Neural progenitor cell (in vitro differentiated cells): ENCODE measurements at places on chromosomes 6 and 20.
A peak's percentile ranks its signal among the peaks of the same experiment; 100 is the strongest.

- no peak for DNase-seq
These were observed at the start of gene MPIG6B for GRCh38 chr6:31723245-31723979. Gene MPIG6B, plus strand, starts transcription at chr6:31723373. Its CDS starts 11 bp downstream, at chr6:31723384.

GRCh38 chr6:72712910-72713309 is 91.0 kb downstream of the KCNQ5 start:
- no peak for DNase-seq

- DNase-seq = peak; percentile 73
These were observed 700 bp upstream of the LAMA5 start for GRCh38 chr20:62367633-62368391.

DNA sequence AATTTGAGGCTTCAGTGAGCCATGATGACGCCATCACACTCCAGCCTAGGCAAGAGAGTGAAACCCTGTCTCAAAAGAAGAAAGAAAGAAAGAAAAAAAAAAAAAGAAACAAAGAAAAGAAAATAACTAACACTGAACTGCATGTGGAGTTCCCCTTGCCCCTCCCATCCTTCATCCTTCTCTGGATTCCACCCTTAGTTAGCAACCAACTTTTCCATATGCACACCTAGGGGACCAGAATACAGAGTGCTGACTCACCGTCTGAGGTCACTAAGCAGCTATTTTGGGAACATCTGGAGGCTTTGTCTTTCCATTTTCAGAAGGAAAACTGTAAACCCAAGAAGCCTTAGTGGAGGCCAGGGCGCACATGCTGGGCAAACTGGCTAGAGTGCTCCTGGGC is 257.4 kb downstream of the MAFB start:
- no peak for DNase-seq

DNA sequence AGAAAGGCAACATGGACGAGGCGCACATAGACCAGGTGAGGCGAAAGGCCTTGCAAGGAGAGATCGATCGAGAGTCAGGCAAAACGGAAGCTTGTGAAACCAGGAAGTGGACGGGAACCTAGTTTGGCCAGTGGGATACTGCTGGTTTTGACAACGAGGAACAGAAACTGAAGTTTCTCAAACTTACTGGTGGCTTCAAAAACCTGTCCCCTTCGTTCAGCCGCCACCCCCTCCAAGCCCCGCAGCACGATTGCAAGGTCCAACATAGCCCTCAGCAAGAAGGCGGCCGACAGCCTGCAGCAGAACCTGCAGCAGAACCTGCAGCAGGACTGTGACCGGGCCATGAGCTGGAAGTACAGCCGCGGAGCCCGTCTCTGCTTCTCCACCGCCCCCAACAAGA is 238.0 kb downstream of the KHDC1L start:
- no peak for DNase-seq

DNA sequence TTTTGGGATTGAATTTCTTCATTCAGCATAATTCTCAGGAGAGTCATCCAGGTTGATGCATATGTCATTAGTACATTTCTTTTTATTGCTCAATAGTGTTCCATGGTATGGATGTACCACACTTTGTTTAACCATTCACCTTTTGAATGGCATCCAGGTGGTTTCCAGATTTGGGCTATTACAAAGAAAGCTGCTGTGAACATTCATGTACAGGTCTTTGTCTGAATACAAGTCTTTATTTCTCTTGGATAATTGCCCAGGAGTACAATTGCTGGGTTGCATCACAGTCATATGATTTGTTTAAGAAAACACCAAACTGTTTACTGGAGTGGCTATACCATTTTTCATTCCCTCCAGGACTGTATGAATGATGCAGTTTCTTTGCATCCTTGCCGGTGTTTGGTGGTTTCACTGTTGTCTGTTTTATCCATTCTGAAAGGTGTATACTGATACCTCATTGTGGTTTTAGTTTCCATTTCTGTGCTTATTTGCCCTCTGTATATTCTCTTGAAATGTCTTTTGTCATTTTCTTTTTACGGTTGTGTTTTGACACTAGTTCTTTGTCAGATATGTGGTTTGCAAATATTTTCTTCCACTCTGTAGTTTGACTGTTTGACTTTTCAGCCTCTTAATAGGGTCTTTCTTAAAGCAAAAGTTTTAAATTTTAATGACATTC is 8.8 kb downstream of the CDKAL1 start:
- DNase-seq = no peak

DNA sequence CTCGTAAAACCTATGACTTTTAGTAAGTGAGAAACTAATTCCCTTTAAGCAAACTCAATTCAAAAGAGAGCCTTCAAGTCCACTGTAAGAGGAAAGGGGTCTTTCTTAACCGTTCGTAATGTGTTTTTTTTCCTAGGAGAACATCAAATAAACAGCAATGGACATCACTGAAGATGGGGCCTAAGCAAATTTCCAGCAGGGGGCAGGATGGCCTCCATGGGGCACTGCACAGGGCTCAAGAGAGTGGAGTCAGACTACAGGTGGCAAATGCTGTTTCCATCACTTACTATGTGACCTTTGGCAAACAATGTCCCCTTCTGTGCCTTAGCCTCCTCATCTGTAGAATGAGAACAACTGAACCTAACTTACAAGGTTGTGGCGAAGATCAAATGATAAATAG is 88.7 kb downstream of the ARHGAP18 start:
- DNase-seq = no peak

GRCh38 chr20:17511401-17511800 is 19.8 kb downstream of the BFSP1 start:
- DNase-seq = no peak

DNA sequence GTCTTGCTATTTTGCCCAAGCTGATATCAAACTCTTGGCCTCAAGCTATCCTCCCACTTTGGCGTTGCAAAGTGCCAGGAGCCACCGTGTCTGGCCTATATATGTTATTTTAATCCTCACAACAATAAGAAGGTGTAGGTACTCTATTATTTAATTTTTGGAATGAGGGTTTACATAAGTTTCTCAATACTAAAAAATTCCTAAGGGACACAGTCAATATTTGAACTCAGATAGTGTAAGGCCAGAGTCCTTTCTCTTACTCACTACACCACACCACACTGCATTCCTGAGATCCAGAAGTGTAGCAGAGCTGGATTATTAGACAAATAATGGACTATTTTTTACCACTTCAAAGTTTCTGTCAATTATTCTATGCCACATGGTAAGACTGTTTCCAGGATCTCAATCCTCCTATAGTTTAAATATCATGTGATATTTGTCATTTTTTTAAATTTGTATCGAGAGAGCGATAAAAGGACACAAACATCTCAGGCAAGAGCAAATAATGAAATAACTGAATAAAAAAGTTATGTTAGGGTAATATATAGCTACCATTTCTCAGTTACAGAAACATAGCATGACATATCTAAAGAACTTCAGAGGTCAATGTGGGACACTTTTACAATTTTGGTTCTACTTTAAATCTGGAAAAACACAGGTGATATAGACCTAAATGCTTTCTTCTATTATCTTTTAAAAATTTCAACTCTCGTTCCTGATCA is 162.2 kb upstream of the THEMIS start:
- no peak for DNase-seq

DNA sequence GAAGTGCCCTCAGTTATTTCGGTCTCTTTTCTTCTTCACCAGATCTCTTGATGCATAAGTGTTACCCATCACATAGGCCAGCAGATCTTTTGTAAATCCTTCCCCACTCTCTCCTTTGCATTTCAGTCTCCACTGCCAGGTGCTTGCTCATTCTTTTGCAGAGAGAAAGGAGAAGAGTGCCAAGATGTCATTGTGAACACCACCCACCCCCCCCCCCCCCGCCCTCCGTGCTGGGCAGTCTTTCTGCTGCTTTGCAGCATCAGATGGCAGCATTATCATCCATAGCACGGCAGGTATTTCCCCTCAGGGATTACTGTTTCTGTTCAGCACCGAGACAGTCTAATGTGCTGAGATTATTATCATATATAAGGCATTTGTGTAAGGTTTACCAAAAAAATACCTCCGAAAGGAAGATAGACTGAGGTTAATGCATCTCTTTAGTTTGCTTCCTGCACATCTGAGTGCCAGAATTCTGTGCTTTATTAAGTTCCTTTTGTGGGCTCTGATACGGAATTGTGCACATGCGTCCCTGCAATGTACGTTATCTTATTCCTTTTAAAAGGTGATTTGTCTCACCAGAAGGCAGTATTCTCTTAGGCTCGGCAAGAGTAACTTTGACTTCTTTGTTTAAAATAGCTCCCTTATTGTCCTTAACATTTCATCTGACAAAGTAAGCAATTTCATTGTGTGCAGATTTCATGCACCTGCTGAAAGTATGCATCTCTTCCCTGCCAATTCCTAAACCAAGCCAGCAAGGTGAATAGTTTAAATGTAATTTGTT is 128.8 kb downstream of the PHACTR1 start:
- no peak for DNase-seq

DNA sequence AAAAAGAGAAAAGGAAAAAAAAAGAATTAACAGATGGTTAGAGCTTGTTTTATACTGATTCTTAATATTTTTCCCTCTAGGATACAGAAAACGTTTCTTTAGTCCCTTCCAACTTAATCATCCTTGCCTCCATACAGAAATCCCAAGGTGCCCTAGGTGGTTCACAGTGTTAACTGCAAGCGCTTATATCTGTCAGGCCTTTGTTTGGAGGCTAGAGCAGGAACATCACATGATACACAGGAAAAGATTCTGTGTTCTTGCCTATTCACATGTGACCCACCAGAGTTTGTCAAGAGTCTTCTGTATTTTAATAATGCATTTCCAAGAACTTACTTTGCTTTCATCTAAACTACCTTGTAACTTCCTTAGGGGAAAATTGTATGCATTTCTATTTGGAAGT is 31.3 kb downstream of the ANKRD6 start:
- no peak for DNase-seq

- no peak for DNase-seq
These were observed 287.7 kb downstream of the CLIC5 start for GRCh38 chr6:45727819-45728449.

DNA sequence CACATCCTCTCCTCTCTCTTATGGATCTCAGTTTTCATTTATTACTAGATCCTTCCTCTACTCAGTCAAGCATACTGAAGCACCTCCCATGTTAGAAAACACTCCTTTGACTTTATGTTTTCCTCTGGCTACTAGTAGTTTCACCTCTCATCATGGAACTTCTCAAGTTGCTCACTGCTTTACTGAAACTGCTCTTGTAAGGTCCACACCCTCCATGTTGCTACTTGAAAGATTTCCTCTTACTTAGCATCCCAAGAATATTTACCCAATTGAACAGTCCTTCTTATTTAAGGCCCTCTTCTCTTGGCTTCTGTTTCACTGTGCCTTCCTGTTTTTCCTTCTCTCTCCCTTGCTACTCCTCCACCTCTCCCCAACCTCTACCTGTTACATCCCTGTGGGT is 230.3 kb downstream of the TBC1D7 start:
- DNase-seq = no peak

DNA sequence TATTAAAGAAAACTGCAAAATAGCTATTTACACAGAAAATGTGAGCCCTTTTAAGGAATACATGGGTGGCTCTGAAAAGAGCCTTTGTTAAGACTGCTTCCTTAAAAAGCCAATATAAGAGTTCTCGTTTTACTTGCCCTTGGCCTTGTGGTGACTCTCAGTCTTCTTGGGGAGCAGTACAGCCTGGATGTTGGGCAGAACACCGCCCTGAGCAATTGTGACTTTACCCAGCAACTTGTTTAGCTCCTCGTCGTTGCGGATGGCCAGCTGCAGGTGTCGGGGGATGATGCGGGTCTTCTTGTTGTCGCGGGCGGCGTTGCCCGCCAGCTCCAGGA is 111.5 kb downstream of the HFE start:
- no peak for DNase-seq

DNA sequence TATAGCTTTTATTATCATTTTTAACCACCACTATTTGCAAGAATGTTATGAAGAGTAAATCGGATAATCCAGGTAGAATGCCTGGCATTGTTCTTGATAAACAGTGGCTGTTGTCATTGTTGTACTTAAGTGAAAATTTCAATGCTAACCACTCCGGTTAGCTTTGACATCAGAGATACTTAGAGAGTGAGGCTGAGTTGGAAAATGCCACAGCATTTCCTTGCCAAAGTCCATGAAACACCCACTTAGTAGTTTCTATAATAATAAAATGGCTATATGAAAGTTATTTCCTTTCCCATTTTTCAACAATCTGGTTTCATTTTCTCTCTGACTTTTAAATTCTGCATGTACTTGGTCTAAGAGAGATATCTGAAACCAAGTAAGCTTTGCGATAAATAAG is 132.0 kb downstream of the CDK19 start:
- no peak for DNase-seq

- no peak for DNase-seq
These were observed 34.4 kb upstream of the PTPN1 start for GRCh38 chr20:50475681-50476292.

- no peak for DNase-seq
These were observed 726.6 kb downstream of the RFPL4B start for GRCh38 chr6:113073611-113074191.

DNA sequence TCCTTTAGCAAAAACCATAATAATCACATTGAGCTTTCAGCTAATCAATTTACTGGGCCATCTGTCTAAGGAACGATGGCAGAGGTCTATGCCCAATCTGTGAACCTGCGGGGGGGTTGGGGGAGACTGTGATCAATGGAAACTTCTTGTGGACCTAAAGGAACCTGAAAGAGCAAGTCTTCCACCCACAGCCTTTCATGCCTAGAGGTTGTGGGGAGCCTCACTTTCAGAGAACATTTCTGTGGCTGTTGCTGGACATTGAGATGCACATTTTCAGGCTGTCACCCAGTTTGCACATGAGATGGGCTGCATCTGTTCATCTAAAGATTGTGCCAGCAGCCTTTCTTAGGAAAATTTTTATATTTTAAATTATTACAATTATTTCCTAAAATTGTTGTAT is 310.0 kb upstream of the SPTLC3 start:
- no peak for DNase-seq

DNA sequence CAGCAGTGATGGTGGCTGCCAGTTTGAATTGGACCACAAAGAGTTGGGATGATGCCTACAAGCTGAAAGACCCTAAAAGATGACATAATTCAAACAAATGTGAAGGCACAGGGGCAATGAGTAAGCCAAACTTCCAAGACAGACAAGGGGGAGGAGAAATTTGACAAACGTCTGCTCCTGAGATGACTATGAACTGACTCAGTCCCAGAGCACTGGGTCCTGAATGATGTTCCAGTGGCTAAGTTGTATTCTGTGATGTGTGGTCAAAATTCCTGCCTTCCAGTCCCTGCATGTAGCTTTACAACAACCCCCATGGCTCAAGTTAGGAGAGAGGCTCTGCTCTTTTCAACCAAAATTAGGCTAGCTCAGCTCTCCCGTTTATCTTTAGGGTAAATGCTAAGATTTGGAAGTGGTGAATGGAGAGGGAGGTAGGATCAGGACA is 86.1 kb upstream of the SIRPA start:
- DNase-seq = no peak
